ENCODE measurements at places on chromosomes 4 and X.

GRCh38 chrX:136953867-136954787, 73.6 kb upstream of the RBMX start:
- no peaks in the 10 kb centered on the region for H3K4me1 ChIP-seq
- H3K27ac ChIP-seq = no peak overlapping the region
- H3K4me3 ChIP-seq = no peak overlapping the region
- no peaks in the 10 kb centered on the region for H3K27me3 ChIP-seq
- no peaks in the 10 kb centered on the region for H3K36me3 ChIP-seq

DNA sequence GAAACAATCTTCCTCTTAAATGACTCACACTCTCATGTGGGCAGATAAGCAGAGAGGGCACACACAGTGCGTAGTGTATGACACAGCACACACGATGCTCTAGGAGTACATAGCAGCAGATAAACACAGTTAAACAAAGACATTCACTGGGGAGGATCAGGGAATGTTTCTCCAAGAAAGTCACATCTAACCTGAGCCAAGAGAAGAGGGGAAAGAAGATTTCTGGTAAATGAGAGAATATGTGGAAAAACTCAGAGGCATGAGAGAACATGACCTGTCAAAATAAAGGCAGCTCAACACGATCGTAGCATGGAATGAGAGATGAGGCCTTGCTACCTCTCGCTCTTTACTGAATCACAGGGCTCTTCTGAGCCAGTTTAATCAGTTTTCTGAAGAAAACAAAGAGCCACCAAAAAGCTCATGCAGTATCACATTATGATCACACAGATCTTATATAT, 251.0 kb downstream of the ANK2 start:
- no peaks in the 10 kb centered on the region for H3K4me1 ChIP-seq
- no peaks in the 10 kb centered on the region for H3K27me3 ChIP-seq

GRCh38 chr4:99252746-99253145, 33.7 kb upstream of the ADH6 start:
- no peaks in the 10 kb centered on the region for H3K36me3 ChIP-seq
- no peak for DNase-seq
- no peaks in the 10 kb centered on the region for H3K27me3 ChIP-seq
- no peaks in the 10 kb centered on the region for H3K4me1 ChIP-seq

GRCh38 chr4:172061204-172061603, 248.0 kb downstream of the GALNTL6 start:
- no peaks in the 10 kb centered on the region for H3K4me1 ChIP-seq
- DNase-seq = no peak
- no peak overlapping the region for H3K27ac ChIP-seq
- no peak overlapping the region for H3K4me3 ChIP-seq
- no peaks in the 10 kb centered on the region for H3K36me3 ChIP-seq

DNA sequence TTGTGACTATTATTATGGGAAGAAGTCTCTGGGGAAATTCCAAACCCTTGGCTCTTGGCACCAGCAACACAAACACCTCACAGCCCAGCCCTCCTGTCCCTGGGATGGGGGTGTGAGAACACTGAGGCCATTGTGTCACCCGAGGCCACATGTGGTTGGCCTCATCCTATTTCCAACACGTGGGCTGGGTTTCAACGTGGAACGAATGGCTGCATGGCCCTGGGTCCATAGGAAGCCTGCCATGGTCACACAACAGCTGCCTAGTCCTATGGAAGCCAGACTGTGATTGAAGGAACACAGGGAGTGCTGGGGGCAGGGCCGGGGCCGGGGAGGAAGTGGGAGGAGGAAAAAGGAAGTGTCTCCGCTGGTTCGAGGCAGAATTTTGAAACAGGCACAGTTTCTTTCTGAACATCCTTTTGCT, 10.0 kb downstream of the CLCN4 start:
- no peak overlapping the region for H3K27ac ChIP-seq
- H3K27me3 ChIP-seq = no peaks in the 10 kb centered on the region
- no peaks in the 10 kb centered on the region for H3K36me3 ChIP-seq
- H3K4me3 ChIP-seq = no peak overlapping the region

DNA sequence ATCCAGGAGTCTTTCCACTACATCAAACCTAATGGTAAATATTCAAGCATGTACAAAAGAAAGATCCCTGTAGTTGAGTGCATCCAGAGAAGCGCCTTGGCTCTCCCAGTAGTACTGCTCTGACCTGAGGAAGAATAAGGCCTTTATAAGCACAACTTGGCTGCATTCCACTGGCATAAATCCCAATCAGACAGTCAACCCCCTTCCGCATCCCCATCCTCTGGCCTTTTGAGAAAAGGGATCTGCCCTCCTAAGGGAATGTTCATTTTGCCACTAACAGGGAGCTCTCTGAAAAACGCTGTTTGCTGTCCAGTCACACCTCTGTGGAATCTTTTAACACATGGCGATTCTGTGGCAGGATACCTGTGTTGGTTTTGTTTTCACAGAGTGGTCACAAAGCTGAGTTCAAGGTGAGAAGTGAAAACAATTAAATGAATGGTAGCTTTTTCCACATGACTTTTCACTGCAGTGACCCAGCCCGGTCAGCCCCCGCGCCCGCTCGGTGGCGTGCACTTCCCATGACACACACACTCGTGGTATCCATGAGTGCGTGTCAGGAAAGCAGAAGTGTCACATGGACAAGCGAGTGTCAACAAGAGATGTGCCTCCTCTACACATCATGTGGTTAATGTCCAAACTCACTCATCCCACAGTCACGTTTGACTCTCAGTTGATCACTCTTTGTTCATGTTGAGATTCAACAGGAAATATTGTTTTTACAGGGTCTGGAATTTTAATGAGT, 112.2 kb upstream of the ENPP6 start:
- no peak overlapping the region for H3K4me3 ChIP-seq
- DNase-seq = no peak
- no peaks in the 10 kb centered on the region for H3K27me3 ChIP-seq

- H3K4me3 ChIP-seq = no peak overlapping the region
- H3K27me3 ChIP-seq = no peaks in the 10 kb centered on the region
- no peak for DNase-seq
- H3K27ac ChIP-seq = no peak overlapping the region
Measured at GRCh38 chr4:7077371-7077770, 9.5 kb upstream of the GRPEL1 start.

GRCh38 chrX:82813671-82814078, 694.4 kb upstream of the POU3F4 start:
- H3K27me3 ChIP-seq = no peaks in the 10 kb centered on the region
- H3K4me3 ChIP-seq = no peak overlapping the region
- no peaks in the 10 kb centered on the region for H3K4me1 ChIP-seq
- H3K27ac ChIP-seq = no peak overlapping the region
- no peak for DNase-seq

DNA sequence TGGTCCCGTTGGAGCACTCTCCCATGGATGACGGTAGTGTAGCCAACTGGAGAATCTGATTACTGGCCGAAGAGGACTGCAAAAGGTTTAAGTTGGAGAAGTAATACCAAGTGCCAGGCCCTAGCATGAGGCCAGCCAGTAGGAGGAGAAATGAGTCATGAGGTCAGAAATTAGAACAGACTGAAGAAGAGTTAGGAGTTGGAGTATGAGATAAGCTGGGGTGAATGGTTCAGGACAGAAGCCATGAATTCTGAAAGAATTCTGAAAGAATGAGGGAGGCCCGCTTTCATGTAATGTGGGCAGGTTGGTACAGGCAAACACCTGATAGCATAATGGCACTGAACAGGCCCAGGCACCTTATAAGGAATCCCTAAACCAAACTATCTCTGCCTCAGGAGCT, 18.4 kb upstream of the STK26 start:
- H3K27ac ChIP-seq = no peak overlapping the region
- DNase-seq = no peak
- no peak overlapping the region for H3K4me3 ChIP-seq
- H3K27me3 ChIP-seq = no peaks in the 10 kb centered on the region
- no peaks in the 10 kb centered on the region for H3K36me3 ChIP-seq

All from ovary (tissue), 10 donors.